ENCODE measurements at places on chromosomes 2 and 18. TPM values are rescaled to one million over a fixed set of nuclear protein-coding genes. Genes with fewer than 3 reads are reported as not detected.
A peak's percentile ranks its signal among the peaks of the same experiment; 100 is the strongest.

Gene SCYGR8
- total RNA-seq, result not detected

DNA sequence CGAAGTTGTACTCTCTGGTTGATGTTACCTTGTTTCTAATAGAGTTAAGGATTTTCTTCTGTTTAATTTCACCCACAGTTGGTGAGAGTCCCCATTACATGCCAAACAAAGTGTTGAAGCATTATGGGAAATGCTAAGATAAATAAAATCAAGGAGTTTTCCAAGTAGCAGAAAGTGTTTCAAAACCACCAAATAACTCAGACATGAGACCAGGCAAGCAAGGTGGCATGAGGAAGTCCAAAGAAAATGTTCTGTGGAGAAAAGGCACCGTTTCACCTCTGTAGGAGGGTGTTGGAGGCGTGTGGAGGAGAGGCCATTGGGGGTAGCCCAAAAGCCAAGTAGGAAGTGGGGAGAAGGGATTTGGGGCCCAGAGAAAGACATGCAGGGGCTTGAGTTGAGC is 8.7 kb downstream of the CFAP221 start:
- H3K4me3 ChIP-seq, result no peak overlapping the region
- H3K36me3 ChIP-seq, result no peaks in the 10 kb centered on the region
- no peak overlapping the region for H3K27ac ChIP-seq
- H3K27me3 ChIP-seq, result peaks cover 10% of the 10 kb centered on the region
- H3K4me1 ChIP-seq, result no peaks in the 10 kb centered on the region

Gene DCDC2C
- not detected for total RNA-seq

DNA sequence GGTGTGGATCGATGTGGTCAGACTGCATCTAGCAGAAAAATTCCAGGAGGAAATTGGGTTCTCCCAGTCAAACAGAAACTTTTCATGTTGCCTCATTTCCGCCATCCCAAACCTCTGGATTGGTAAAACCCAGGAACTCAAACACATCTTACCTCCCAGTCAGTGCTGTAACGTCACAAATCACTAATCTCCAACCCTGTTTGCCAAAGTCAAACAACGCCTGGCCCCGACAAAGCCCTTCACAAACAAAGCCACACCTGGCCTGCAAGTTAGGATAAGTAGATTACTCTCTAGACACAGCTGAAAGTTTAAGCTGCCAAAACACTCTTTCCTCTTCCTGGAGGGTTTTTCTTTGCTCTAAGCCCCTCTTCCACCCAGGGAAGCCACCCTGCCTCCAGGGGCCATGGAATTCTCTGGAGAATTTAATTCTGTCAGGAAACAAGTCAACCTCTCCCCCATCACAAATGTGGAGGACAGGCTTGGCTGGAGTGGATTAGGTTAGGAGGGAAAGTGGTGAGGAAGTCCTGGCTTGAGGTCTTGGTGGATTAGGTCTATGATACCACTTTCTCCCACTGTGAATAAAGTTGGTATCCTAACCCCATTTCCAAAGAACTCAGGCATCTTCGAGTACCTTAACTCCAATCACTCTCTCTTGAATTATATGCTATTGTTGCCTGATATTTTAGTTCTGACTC is 86.7 kb downstream of the LYPD6B start:
- H3K27ac ChIP-seq, result no peak overlapping the region
- peaks cover 5% of the 10 kb centered on the region for H3K27me3 ChIP-seq
- DNase-seq, result no peak

DNA sequence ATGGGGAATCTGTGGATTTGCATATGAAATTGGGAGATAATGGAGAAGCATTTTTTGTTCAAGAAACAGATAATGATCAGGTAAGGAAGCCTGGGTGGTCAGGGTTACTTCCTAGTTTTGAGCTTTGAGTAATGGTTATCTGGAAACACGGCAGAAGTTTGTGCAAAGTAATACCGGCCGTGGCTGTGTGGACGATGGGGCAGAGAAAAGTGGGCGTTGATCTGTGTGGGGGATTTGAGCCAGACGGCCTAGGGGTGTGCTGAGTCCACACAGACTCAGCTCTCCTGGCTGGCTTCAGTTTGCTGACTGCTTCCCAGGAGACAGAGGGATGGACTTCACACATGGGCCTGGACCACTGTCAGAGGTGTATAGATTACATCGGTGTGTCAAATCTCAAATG is 21.3 kb downstream of the LPIN1 start:
- DNase-seq, result no peak
- no peaks in the 10 kb centered on the region for H3K4me1 ChIP-seq
- peak overlapping the region; percentile 20 for H3K27ac ChIP-seq
- H3K27me3 ChIP-seq, result no peaks in the 10 kb centered on the region
- H3K36me3 ChIP-seq, result peaks cover 54% of the 10 kb centered on the region
- H3K4me3 ChIP-seq, result no peak overlapping the region

DNA sequence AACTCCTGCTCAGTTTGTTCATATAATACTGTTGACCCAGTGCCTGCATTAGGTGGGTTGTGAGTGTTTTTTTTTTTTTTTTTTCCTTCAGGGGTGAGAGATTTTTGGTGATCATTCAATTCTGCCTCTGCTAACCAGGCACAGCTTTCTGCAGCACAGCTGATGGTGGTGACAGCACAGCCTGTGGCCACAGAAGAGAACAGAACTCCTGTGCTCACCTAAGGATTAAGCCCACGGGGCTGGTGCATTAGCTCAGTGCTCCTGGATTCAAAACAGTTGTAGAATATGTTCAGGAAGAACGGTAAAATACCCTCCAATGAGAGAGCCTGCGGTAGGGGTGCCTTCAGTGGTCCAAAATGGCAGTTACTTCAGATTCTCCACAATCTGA is 42.0 kb downstream of the PKP4 start:
- H3K4me3 ChIP-seq, result no peak overlapping the region
- no peaks in the 10 kb centered on the region for H3K27me3 ChIP-seq
- no peak for DNase-seq
- H3K4me1 ChIP-seq, result peaks cover 17% of the 10 kb centered on the region

- no peak overlapping the region for H3K4me3 ChIP-seq
- H3K4me1 ChIP-seq, result peaks cover 19% of the 10 kb centered on the region
- no peaks in the 10 kb centered on the region for H3K27me3 ChIP-seq
- no peak for DNase-seq
These were observed 20.0 kb downstream of the KDM3A start for GRCh38 chr2:86461042-86461743.

DNA sequence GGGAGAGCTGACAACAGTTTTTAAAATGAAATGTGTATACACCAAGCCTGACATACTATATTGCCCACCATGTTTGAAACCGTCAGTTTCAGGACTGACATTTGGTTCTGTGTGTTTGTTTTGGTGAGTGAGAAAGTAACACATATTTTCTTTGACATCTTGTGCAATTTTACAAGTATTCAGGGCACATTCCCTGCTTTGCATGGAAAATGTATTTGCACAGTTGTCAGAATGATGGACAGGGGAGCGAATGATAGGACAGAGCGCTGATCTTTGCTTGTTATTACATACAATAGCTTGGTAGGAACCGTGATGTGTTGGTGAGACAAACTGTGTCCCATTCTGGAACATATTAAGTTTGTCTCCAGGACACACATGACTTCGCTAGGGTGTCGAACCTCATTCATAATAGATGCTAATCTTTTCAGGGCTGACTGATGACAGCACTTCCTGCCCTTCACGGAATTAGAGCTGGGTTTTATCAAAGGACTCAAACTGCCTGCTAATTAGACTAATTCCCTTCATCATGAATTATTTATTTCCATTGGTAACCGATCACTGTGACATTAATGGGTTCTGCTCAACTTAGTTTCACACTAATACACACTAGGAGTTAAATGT is 158.5 kb downstream of the CDCA7 start:
- no peak for DNase-seq
- no peak overlapping the region for H3K27ac ChIP-seq
- H3K36me3 ChIP-seq, result no peaks in the 10 kb centered on the region
- H3K4me3 ChIP-seq, result no peak overlapping the region

Measured in activated CD4-positive, alpha-beta T cell treated with anti-CD3 and anti-CD28 coated beads for 36 hours (primary cell).